ENCODE measurements at places on chromosomes 1 and 21.

GRCh38 chr1:167489571-167490340 lies 28.6 kb downstream of the CD247 start:
- DNase-seq: no peak

- DNase-seq: no peak
Measured at GRCh38 chr1:155245163-155245524, 10.1 kb downstream of the ENTREP3 start.

DNA sequence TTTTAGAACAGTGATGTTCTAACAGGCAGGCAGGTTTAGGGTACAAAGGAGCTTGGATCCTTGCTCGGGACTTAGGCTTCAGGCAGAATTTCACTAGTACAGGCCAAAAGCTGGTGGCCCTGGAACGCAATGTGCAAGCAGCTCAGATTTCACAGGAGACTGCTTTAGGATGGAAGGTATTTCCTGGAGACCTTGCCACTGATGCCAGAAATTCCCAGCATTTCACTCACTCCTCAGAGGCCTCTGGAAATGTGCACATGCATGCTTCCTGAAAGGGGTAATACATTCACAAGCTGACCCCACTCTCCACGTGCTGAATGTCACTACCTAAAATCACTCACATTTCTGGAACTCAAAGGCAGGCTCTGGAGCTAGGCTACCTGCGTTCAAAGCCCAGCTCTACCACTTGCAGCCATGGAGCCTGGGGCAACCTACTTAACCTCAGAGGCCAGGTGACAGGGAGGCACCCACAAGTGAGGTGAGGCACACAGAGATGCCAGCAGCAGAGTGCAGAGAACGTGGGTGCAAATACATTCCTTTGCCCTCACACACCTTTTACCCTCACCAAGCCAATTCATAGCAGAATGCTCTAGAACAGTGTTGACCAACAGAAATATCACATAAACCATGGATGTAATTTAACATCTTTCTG lies 56.5 kb downstream of the CDC7 start:
- DNase-seq: no peak

GRCh38 chr1:65213271-65214023 lies 65.4 kb downstream of the AK4 start:
- DNase-seq: no peak

GRCh38 chr1:185453496-185454192 lies 136.6 kb upstream of the IVNS1ABP start:
- no peak for DNase-seq

All from amygdala (tissue), 56 donors.